Smooth muscle cell of the brain vasculature (primary cell): ENCODE measurements at places on chromosomes 1 and 21.

- no peak for DNase-seq
These were observed 60.1 kb downstream of the RGS13 start for GRCh38 chr1:192696082-192696481.

DNA sequence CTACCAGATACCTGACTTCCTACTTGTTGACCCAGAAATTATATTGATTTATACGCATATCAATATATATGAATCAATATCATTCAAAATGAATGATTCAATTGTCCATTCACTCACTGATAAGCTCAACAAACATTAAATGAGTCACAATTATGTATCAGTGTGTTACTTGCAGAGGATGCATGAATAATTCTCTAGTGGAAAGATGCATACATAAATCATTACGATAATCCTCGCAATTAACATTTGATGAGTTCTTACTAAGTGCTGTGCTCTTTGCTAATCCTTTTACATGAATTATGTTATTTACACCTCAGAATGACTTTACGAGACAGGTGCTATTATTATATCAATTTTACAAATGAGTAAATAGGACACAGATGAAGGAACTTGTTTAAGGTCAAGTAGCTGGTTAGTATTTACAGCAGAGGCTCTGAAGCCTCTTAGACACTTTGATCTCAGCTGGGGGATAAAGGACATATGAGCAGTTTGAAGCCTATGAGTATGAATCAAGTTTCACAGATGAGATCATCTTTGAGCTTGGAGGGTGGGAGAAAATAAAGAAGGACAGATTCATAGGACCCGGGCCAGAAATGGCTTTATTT is 112.8 kb upstream of the ADAMTS5 start:
- DNase-seq = no peak

DNA sequence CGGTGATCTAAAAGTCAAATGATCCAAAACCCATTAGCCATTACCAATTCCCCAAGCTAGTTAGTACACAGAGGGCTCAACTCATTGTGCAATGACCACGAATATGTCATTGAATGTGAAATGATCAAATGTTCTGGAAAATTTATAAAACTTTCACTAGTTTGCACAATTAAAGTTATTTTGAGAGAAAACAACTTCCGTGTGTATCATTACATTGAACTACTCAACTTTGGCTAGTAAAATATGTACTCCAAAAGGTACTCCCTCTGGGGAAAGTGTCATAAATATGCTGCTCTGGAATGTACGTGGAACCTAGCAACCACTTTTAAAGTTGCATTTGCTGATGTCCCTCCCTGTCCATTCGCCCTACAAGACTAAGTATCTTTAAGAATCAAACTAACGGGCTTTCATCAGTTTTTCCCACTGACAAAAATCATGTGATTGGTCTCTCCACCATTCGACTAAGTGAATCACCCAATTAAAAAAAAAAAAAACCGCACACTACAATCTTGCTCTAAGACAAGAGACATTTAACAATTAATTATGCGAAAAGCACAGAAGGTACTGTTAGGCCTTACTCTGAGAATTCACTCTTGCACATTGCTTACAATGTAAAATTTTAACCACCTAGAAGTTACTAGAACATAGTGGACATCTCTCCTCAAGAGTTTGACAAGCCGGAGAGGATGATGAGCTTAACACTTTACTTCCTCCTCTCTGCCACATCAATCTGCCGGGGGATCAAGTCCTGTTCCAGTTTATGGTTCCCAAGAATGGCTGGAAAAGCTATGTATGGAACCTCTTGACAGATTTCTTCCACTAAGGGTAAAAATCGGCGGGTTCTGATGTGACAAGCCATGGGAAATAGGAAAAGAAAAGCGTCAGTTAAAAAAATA is 1.2 kb downstream of the ACBD3 start:
- DNase-seq = no peak

DNA sequence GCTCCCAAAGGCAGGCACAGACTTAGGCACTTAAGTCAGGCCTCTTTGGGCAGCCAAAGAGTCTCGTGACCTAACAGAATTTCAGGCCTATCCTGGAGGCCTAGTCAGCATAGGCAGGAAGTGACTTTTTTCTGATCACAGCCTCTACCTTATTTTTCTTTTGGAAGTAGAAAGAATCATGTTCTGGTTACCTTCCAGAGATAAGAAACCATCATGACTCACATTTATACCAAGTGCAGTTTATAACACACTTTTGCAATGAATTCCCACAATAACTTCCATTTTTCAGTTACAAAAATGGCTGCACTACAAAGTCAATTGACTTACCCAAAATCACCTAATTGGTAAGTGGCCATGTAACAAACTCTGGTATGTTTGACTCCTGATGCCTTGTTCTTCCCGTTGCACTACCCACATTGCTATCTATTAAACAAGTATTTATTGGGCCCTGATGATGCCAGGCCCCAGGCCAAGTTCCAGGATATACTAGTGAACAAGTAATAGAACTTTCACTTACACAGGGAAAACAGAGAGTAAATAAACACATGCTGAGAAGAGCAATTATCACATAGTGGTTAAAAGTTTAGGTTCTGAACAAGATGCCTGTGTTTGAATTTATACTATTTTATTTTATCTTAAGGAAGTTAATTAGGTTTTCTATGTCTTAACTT is 74.3 kb downstream of the SH3GLB1 start:
- no peak for DNase-seq

DNA sequence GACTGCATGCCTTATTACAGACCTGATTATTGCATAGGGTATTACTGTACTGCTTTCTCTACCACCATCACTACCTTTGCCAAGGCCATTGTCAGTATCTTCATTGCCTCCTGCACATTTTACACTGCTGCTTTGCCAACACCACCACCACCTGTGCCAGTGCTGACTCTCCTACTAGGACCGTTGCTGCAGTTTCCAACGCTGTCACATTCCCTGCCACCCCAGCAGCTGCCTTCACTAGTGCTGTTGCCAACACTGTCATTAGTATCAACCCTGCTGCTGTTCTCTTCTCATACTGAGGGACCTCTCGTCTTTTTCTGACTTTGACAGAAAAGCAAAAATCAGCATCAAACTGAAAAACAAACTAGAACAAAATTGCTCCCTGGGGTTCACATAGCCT is 394.9 kb upstream of the B3GALT2 start:
- DNase-seq = no peak

- no peak for DNase-seq
These were observed 9.0 kb downstream of the COL18A1 start for GRCh38 chr21:45413922-45414321.
